CD4-positive, CD25-positive, alpha-beta regulatory T cell (primary cell): ENCODE measurements at places on chromosomes 7 and 10. TPM values are rescaled to one million over a fixed set of nuclear protein-coding genes. Genes with fewer than 3 reads are reported as not detected.

DNA sequence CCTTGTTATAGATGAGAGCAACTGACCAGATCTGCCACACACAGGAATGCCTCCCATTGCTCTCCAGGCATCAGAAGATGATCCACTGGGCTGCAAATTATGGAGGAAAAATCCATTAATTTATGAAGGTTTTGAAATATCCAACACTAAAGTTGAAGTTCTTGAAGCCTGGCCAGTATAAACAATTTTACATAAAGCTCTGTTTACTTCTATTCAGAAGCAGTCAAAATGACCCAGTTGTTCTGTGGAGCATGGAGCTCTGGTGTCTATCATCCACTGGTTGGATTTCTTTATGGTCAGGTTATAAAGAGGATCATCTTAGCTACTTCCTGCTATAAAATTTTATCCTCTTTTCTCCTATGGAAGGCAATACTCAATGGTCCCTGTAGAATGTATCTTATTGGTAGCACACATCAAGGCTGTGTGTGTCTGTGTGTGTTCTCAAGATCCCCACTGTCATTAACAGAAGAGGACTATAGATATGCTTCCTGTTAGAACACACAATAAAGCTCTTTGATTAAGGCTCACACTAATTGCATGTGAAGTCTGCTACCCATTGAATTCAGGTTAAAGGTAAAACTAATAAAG is 747.4 kb downstream of the SUGCT start:
- no peak for DNase-seq

Gene TECTB
- not detected for total RNA-seq

- DNase-seq = no peak
These were observed 25.2 kb upstream of the DMTF1 start for GRCh38 chr7:87127019-87127418.

Gene TAF6
- total RNA-seq = 47.1 TPM

GRCh38 chr10:93516006-93516380 is 19.6 kb downstream of the CEP55 start:
- DNase-seq = no peak

Gene SFTPA1
- total RNA-seq = not detected

DNA sequence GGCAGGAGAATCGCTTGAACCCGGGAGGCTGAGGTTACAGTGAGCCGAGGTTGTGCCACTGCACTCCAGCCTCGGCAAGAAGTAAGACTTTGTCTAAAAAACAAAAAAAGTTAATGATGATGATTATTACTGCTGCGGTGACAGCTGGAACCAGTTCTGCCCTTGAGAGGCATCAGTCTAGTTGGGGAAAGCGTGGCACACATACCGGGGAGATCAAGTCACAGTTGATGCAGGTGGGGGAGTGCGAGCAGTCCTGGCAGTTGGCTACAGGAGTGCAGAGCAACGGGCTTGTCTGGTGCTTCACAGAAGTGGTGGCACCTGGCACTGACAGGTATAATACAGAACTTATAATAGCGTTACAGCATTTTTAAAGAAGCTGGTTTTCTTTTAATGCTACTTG is 173.0 kb downstream of the ARHGAP21 start:
- no peak for DNase-seq

DNA sequence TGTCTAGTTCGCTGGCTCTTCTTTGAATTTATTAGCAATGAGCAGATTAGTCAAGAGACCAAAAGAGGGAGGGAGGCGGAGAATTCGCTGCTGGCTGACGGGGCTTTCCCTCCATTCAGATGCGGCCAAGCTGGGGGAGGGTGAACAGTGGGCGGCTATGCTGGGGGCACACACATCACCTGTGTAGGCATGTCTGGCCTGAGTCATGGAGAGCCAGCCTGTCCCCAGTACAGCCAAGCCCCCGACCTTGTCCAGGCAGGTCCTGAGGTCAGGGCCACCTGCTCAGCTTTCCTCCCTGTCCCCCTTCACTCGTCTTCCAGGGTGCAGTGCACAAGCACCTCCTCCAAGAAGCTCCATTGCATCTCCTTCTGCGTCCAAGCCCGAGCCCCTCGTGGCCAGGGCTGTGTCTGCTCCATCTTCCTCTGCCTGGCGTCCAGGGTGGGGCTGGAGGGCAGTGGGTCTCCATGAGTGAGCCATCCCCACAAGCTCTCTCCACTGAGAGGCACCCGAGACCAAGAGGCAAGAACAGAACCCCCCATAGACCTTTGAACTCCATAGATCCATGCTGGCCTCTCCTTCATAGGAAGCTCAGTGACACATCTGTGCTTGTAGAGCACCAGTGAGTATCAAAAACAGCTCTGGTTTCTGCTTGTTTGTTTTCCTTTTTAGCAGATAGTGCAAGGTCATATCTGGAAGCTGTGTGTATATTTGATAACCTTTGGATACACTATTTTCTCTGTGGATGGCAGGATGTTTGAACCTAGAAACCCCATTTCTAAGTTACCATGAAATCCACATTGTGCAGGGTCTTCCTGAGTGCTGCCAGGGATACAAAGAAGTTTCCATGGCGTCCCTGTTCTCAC is 1.9 kb upstream of the DEPP1 start:
- DNase-seq = no peak

DNA sequence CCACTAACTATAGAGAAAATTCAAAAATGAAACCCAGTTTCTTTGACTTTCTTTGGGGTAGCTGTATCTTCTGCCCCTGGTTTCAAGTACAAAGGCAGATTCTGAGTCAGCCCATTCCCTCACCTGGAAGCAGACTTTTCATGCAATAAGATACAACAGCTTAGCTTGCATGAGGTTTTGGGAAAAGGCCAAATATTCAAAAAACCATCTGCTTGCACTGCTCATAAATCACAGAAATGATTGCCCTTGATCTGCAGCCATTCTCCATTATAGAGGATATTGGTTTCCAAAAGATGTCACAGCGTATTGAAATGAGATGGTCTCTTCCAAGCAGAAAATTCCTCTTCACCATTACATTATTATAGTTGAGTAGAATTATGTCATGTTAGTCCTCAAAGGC is 354.0 kb downstream of the PHF14 start:
- no peak for DNase-seq

DNA sequence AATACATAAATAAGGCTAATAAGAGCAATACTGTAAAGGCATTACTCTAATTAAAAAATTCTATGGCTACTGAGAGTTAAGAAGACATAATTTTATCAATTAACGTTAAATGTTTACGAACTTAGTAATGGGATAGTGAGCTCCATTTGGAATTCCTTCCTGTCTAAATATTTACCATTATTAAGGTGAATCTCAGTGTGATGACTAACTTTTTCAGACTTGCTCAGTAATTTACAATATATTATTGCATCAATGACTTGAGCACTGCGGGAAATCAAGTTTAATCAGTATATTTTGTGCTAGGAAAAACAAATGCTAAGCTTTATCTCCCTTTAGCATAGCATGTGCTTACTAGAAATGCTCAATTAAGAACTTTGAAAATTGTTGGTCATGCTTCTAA is 282.5 kb upstream of the TEX47 start:
- DNase-seq = no peak

DNA sequence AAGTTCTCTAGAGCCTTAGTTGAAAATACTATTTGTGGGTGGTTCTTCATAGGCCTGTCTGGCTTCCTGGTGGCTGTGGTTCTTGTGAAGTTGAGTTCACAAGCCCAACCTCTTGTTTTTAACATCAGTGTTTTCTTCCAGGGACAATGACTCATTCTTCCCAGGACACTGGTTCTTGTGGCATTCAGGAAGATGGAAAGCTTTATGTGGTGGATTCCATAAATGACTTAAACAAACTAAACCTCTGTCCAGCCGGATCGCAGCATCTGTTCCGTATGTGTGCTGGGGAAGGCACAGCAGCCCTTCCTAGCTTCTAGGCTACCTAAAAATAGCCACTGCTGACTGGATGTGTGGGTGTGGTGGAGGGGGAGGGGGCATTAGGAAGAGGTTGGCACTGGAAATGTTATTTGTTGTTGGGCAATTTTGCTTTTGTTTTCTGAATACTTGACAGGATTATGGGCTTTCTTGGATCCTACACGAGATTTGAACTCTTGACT is 3.9 kb downstream of the LSMEM1 start:
- DNase-seq = no peak

DNA sequence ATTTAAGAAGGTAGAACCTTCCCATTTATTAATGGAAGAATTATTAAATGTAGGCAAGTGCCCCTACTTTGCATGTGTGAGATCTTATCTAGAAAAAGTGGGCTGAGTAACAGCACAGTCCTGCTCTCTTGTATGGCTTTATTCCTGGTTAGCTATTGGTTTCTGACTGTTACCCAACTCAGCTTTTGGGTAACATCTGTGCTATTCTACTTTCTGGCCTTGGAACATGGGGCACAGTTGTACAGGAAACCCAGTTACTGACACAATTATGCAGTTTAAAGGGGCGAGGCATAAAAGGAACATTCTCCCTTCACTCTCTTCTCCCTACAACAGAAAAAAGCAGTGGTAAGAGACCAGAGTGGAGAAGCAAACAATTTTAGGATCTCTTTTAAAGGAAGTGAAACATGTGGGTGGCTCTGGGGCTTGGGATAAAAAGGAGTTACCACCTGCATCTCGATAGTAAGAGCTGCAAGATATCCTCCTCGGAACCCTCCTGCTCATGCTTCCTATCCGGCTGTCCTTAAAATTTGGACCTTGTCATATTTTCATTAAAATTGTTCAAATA is 16.0 kb downstream of the NUDT5 start:
- DNase-seq = no peak

Gene EPHA1
- 5.0 TPM for total RNA-seq

- DNase-seq = no peak
These were observed 16.3 kb upstream of the STN1 start for GRCh38 chr10:103934308-103934707.

DNA sequence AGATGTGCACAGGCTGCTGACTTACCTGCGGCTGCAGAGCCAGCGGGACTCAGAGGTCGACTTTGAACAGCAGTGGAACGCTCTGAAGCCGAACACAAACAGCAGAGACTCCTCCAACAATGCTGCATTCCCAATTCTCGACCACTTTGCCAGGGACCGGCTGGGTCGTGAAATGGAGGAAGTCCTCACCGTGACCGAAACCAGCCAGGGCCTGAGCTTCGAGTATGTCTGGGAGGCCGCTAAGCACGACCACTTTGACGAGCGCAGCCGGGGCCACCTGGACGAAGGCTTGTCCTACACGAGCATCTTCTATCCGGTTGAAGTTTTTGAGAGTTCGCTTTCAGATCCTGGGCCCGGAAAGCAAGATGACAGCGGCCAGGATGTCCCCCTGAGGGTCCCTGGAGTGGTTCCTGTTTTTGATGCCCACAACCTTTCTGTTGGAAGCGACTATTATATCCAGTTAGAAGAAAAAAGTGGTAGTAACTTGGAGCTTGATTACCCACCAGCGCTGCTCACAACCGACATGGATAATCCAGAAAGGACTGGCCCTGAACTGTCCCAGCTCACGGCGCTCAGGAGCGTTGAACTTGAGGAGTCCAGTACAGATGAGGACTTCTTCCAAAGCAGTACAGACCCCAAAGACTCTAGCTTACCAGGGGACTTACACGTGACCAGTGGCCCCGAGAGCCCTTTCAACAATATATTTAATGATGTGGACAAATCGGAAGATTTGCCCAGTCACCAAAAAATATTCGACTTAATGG is 19.4 kb upstream of the BHLHA15 start:
- no peak for DNase-seq

DNA sequence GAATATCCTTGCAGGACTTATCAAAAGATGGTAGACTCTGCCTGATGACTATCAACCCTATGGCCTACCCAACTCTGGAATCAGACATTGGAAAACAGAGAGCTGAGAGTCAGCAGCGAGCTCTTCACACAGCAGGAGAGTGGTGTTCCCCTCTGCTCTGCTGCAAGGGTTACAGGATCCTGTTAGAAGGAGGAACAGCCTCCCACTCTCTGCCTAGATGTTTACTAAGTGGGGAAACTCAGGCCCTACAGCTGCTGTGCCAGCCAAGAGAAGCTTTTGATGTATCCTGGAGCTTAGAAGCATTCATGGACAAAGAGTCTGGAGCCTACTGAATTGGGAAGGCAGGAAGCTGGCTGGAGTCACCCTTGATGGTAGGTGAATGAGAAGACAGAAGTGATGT is 104.6 kb downstream of the ABLIM1 start:
- no peak for DNase-seq

DNA sequence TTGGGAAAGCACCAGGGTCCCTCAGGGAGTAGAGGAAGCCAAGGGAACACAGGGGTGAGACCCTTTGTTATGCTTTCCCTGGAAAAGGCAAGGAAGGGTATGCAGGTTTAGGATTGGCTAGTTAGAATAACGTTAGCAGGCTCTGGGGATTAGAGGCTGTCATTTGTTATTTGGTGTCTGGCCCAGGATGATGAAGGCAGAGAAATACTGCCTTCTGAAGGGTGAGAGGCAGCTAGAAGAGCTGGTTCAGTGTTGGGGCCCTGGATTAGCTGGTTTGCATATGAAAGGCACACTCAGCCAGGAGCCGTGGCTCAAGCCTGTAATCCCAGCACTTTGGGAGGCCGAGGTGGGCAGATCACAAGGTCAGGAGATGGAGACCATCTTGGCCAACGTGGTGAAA is 3.0 kb upstream of the PILRA start:
- DNase-seq = no peak

Gene AGBL3
- 1.0 TPM for total RNA-seq

Gene TYW1B
- 9.8 TPM for total RNA-seq

Gene BAG3
- total RNA-seq = 38.2 TPM

DNA sequence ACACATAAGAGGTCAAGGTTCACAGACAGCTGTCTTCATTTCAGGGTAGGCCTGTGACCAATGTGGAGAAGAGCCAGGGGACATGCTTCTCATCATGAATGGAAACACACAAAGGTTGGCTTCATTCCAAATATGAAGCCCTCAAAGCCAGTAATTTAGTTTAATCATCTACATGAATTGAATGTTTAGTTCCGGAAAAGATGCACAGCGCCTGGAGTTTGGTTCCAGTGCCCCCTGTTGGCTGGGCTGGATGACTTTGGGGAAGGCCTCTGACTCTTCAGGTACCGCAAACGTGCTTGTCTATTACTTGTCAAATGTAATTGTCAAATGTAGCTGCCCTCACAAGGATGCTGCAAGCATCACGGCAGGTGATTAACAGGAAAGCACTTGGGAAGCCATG is 130.7 kb downstream of the ADRA2A start:
- DNase-seq = no peak

DNA sequence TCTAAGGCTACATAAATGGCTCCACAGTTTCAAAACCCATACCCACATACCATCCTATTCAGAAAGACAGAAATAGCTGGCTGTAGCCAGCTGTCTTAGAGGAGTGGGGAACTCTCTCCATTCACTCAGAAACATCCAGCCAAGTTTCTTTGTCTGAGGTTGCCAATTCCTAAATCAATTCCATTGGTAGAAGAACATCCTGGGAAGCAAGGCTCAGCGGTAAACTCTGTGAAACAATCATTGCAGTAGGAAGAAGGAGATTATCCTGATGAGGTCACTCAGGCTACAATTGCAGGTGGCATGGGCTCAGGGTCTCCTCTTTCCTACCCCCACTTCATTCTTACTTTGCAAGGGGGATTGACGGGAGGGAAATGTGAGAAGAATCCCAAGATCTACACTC is 154.0 kb downstream of the ETV1 start:
- DNase-seq = no peak

GRCh38 chr7:25831831-25832411 is 320.1 kb upstream of the NFE2L3 start:
- DNase-seq = no peak
